D721Med (cell line): ENCODE measurements at places on chromosomes 2 and 18.

DNA sequence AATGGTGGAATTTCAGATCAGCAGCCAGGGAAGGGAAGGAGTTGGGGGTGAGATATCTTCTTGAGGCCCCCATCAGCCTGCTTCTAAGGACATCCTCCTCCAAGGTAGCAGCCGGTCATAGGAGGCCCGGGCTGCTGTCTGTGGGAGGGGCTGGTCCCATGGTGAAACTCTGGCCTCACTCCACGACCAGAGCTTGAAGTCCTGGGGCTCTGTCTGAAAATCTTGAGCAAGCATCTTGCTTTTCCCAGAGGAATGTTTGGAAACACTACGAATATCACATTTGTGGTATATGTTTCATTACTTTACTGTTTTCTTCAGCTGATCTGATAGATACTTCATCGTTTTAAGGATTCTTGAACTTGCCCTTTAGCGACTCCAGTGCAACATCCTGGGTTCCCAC, 103.7 kb downstream of the CTAGE1 start:
- no peak for DNase-seq

DNA sequence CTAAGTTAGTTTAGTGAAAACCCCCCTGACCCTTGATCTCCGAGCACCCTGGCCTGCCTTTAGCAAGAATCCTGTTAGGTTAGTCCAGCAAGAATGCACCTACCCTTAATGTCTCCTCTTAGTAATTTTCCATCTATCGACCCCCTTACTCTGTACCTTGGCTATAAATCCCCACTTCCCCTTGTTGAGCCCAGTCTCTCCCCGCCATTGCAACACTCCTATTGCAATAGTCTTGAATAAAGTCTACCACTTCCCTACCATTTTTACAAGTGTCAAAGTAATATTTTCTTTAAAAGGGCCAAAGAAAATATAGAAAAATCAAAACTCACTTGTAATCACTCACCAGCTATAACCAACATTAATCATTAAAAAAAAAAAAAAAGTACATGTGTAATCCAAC, 4.2 kb upstream of the ZBTB7C start:
- no peak for DNase-seq

DNA sequence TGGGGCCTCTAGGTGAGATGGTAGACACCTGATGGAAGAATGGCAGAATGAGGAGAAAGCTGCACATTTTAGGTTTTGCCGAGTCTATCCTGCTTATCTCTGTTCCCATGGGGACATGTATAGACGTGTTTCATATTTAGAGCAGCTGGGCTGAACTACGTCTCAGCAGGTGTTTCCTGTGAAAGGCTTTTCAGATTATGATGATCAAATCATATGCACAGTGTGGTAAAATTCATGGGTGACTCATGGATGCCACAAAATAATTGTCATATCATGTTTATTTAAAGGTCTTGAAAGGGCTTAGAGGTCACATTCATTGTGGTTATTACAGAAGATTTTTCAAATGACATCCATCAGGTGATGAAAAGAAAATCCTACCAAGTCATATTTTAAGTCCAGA, 90.5 kb downstream of the ICOS start:
- no peak for DNase-seq

GRCh38 chr2:166375195-166375735, 479 bp downstream of the SCN9A start:
- no peak for DNase-seq

DNA sequence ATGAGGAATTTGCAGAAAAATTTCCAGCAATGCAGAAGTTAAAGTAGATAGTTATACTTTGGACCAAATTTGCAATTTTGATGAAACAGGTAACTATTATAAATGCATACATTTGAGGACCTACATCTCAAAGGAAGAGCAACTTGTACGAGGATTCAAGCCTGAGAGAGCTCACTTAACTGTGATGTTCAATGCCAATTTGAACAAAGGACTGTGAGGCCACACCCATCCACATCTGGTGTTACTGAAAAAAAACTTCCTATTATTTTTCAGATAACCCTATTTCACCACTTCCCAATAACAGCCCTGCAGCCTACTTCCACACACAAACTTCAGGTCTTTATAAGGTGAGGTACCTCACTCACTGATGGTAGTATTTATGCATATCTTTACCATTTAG, 203.5 kb upstream of the NABP1 start:
- DNase-seq, result no peak

DNA sequence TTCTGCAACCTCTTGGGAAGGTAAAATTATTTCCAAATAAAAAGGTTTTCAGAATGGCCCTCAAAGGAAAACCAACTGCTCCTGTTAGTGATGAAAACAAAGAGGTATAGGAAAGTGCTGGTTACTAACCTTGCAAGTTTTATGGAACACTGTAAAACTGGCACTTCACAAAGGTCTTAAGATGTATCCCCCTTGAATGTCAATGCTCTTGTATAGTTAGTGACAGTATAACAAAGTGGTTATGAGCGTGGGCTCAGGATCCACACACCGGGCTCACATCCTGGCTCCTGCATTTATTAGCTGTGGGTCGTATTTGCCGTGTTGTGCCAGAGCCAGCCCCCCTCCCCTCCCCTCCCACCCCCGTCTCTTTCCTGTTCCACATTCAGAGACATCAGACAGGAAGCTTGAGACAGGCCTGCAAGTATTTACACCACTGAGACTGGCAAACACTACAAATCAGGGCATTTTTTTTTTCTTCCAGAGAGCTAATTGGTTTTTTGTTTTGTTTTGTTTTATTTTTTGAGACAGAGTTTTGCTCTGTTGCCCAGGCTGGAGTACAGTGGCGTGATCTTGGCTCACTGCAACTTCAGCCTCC, 9.2 kb upstream of the DNPEP start:
- no peak for DNase-seq

DNA sequence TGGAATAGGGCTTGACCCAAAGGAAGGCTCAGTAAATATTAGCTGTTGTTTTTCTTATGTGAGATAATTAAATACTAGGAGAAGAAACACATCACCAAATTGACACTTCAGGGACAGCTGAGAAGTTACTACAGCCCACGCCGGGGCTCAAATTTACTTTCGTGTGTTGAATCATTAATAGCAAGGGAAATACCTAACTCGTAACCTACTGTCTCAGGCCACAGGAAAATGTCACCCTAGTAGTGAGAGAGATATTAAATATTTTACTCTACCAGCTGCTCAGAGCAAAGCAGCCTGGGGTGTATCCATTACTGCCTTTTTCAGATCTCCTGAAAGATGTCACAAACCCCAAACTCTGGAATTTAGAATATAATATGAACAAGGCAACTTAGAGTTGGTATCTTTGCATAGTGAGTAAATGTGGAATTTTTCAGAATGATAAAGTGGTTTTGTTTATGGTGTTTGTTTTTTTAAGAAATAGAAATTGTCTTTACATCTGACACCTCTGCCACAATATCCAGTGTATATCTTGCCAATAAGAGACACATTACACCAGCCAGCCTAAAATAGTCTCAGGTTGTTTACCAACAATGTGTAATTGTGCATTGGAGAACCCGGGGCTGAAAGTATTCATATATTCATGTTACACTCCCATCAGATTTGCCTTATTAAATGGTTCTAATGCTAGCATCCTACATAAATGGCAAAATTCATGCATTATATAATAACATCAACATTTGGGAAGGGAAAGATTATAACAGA, 48.4 kb downstream of the ATP8B1 start:
- DNase-seq, result no peak

- DNase-seq, result no peak
Measured at GRCh38 chr2:143732871-143733270, 603.7 kb downstream of the ARHGAP15 start.

- DNase-seq, result no peak
Measured at GRCh38 chr18:63073481-63073880, 246.1 kb downstream of the BCL2 start.

DNA sequence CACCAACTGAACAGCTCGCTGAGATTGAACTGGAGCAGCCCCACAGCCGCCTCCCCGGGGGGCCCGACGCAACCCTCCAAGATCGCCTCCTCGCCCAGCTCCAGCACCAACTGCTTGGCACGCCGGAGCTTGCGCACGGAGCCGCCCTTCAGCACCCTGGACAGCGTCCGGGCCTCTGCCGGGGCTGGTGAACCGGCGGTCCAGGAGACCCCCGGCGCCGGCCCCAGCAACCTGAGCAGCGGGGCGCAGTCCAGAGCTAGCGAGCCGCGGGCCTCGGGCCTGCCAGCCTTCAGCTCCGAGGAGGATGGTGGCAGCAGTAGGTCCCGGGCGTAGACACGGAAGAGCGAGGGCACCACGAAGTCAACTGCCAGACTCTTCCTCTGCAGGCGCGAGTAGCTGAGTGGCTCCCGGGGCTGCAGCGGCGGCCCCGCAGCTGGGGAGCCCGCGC, 1.2 kb downstream of the ALK start:
- no peak for DNase-seq

GRCh38 chr2:201167546-201167945, 15.4 kb upstream of the CASP10 start:
- no peak for DNase-seq

GRCh38 chr2:53575721-53576124, 191.9 kb upstream of the CHAC2 start:
- DNase-seq, result no peak

GRCh38 chr18:48002933-48003365, 72.5 kb upstream of the SMAD2 start:
- no peak for DNase-seq
